ENCODE measurements at places on chromosomes 6 and 20. TPM values are rescaled to one million over a fixed set of nuclear protein-coding genes. Genes with fewer than 3 reads are reported as not detected.

The MUCL3 gene
- not detected for total RNA-seq

The IL17F gene
- total RNA-seq: not detected

- DNase-seq: no peak
Measured at GRCh38 chr20:43755851-43756250, 29.0 kb upstream of the GTSF1L start.

The RBM24 gene
- 2.6 TPM for total RNA-seq

- DNase-seq: no peak
Measured at GRCh38 chr6:36930483-36930882, 24.1 kb upstream of the PI16 start.

The PBOV1 gene
- not detected for total RNA-seq

- DNase-seq: no peak
Measured at GRCh38 chr6:2784061-2784460, 18.9 kb downstream of the WRNIP1 start.

The GLP1R gene
- total RNA-seq: 0.09 TPM

- no peak for DNase-seq
Measured at GRCh38 chr6:6646859-6647258, 58.3 kb downstream of the LY86 start.

GRCh38 chr6:3535776-3536435 lies 79.1 kb upstream of the SLC22A23 start:
- DNase-seq: no peak

DNA sequence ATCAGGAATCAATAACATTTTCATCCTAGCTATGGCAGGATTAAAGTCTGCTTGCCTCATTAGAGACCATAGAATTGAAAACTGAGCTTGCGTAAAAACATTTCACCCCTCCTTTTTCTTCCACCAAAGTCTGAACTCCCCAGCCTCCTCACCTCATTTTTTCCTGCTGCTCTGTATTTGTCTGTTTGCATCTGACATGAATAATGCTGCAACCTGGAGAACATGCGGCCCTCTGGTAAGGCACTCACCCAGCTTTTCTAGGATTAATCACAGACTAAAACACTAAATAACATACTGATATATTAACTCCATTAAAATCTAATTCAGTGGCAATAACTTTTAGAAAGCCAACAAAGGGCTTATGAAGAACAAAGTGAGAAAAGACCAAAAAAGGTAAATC lies 677.7 kb upstream of the NRSN1 start:
- no peak for DNase-seq

The SIRPB1 gene
- total RNA-seq: 8.3 TPM

The GSTA2 gene
- total RNA-seq: 0.29 TPM

DNA sequence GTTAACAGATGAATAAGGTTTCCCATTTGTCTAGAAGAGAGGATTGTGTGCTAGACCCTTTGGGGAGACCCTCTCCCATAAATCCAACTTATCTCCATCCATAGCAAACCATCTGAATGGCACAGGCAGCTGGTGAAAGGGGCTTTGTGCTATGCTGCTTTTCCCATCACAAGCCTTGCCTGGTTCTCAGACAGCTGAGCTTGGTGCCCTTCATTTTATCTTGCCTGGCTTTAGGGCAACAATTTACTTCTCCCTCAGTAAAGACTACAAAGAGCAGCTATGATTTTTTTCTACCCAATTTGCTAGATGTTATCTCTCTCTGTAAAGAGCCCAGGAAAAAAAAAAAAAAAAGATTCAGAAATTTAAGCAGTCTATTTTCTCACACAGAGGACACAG lies 117.0 kb upstream of the COL21A1 start:
- DNase-seq: no peak

- no peak for DNase-seq
Measured at GRCh38 chr20:1538655-1539054, 18.9 kb downstream of the SIRPD start.

DNA sequence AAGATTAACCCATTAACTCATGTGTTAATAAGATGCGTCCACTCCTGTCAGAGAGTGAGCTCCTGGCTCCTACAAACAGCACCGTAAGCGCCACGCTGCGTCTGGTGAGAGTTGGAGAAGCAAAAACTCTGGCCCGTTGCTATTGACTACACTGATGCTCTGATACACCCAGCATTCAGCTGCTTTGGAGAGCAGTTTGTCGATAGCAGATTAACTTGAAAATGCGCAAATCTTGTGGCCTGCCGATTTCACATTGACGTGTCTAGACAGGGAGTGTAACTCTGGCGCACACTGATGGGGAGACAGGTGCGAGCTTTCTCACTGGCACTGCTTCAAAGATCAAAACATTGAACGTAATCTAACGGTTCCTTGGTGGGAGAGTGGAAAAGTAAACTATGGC lies 151.7 kb upstream of the RPS6KA2 start:
- no peak for DNase-seq

- DNase-seq: no peak
Measured at GRCh38 chr20:32752458-32753250, 9.4 kb upstream of the COMMD7 start.

The PSORS1C2 gene
- total RNA-seq: not detected

The NRSN1 gene
- total RNA-seq: 2.4 TPM

The GSTA3 gene
- not detected for total RNA-seq

The BHLHE23 gene
- not detected for total RNA-seq

DNA sequence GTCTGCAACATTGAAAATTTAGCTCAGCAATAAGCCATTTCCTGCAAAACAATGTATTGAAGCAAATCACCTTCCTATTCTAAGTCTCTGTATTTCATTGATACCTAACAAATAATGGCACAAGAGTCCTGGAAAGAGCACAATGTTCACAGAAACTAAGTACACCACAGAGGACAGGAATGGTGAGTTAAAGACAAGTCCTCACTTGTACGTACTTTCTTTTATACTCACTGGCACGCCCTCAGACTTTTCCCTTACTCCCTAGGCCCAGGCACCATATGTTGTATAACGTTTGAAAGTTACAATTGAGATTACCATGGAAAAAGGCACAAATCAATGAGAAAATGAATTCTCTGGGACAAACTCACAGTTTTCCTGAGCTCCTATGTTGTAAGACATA lies 683.0 kb upstream of the MANEA start:
- no peak for DNase-seq

- no peak for DNase-seq
Measured at GRCh38 chr6:170473301-170473717, 79.8 kb downstream of the PSMB1 start.

DNA sequence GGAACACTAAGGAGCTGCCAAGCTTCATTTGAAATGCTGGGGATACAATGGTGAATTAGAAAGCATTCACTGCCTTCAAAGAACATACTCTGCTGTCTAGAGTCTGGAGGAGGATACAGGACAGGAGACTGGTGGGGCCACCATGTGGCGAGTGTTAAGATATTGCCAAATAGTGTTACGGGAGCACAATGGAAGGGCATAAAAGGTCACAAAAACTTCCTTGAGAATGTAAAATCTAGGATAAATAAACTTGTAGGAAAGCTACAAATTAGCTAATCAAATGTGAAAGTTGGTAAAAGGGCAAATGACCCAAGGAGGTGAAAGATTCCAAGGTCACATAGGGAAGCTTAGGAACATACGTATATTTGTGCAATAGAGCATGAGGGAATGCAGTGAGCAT lies 271.7 kb downstream of the RFPL4B start:
- no peak for DNase-seq

GRCh38 chr20:9886227-9886626 lies 47.4 kb upstream of the PAK5 start:
- no peak for DNase-seq

DNA sequence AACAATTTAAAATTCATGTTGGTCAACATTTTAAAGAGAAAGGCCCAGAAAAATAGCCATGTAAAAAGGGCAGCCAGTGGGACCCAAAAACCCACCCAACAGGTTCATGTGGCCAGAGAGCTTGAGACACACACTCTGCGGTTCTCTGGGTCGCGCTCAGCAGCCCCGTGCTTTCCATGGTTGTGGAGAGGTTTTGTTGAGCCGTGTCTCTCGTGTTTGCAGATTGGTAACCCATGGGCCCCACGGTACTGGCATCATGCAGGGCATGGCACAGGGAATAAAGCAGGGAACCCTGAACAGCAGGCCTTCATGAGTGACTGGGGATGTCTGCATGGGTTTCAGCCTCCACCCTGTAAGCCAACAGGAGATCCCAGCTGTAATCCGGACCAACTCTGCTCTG lies 127.7 kb upstream of the CST7 start:
- DNase-seq: no peak

- DNase-seq: no peak
Measured at GRCh38 chr6:74166849-74167248, 470.8 kb downstream of the CD109 start.

DNA sequence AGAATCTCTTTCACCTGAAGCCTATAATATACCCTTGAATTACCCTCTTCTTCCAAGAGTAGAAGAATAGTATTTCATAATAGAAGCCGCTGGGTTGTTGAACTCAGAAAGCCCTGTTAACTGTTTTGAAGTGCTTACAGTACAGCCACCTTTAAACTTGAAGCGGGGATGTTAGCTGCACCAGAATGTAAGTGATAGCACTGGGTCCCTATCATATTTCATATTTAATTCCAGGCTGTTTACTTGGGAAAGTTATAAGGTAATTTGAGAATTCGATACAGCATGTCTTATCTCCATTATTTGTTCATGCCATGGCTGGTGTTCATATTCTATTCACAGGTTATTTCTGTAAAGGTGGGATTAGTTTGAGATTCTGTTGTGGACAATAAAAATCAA lies 63.5 kb upstream of the VSTM2L start:
- no peak for DNase-seq

- DNase-seq: no peak
Measured at GRCh38 chr6:33288141-33288920, 708 bp downstream of the WDR46 start.

GRCh38 chr20:25476106-25477013 lies 68.9 kb downstream of the GINS1 start:
- DNase-seq: no peak

GRCh38 chr6:35259948-35260590 lies 534 bp downstream of the ZNF76 start:
- peak; percentile 83 for DNase-seq

DNA sequence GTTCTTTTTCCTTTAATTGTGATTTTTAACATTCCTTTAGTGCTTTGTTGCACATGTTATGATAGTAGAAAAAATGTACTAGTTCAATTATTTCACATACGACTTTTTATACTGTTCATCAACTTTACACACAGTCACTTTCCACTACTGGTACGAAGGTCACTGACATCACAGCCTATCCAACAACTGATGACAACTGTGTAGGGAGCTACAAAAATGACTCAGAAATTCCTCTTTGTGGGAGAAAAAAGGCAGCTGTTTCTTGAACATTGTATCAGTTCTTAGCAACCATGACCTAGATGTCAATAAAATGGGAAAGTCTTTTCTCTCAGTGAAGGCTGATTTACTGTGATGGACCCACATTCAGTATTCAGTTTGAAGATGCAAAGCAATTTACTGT lies 7.0 kb upstream of the ID4 start:
- DNase-seq: no peak

The FOXC1 gene
- 1.6 TPM for total RNA-seq

The ASXL1 gene
- total RNA-seq: 47.4 TPM

The PRL gene
- total RNA-seq: not detected

The TMEM170B gene
- total RNA-seq: 0.98 TPM

The LAMA4 gene
- 101 TPM for total RNA-seq

DNA sequence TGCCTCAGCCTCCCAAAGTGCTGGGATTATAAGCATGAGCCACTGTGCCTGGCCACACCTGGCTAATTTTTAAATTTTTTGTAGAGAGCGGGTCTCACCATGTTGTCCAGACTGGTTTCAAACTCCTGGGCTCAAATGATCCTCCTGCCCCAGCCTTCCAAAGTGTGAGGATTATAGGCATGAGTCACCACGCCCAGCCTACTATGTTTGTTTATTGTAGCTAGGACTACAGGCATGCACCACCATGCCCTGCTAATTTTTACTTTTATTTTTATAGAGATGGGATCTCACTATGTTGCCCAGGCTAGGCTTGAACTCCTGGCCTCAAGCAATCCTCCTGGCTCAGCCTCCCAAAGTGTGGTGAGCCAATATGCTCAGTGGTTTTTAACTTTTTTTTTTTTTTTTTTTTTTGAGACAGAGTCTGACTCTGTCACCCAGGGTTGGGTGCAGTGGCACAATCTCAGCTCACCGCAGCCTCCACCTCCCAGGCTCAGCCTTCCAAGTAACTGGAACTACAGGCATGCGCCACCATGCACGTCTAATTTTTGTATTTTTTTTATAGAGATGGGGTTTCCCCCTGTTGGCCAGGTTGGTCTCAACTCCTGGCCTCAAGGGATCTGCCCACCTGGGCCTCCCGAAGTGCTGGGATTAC lies 12.0 kb upstream of the DDX43 start:
- no peak for DNase-seq

DNA sequence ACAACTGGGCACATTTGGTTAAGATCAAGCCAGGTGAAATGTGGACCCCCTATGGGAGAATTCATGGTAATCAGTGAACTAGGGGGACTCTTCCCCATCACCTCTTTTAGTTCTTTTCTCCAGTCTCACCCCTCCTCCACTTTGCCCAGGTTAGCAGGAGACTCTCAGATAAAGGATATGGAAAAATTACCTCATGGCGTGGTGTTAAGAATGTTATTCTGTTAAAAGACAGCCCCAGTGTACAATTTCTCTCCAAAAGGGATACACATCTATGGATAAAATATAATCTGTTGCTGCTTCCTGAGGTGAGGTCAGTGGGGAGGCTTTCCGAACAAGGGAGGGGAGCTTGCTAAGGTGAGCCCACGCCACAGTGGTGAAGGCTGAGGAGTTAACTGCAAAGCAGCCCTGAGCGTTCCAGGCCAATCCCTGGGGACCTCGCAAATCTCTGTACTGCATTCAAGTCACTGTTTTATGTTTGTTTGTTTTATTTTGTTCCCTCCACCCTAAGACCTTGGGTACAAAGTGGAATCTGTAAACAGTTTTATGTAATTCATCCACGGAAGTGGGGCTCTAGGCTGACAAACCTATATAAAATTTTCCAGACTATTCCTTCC lies 52.0 kb downstream of the ADGRF1 start:
- no peak for DNase-seq

GRCh38 chr6:25223490-25223991 lies 55.6 kb upstream of the CARMIL1 start:
- DNase-seq: peak; percentile 77

GRCh38 chr6:18509871-18510643 lies 122.9 kb downstream of the RNF144B start:
- no peak for DNase-seq

The HEY2 gene
- 2.9 TPM for total RNA-seq

GRCh38 chr6:37175332-37176267 lies 5.6 kb downstream of the PIM1 start:
- no peak for DNase-seq

GRCh38 chr6:30829639-30830255 lies 54.6 kb upstream of the DDR1 start:
- peak; percentile 23 for DNase-seq

GRCh38 chr6:90488816-90489215 lies 98.1 kb downstream of the MAP3K7 start:
- DNase-seq: no peak

GRCh38 chr6:102501615-102502014 lies 1108.1 kb downstream of the GRIK2 start:
- no peak for DNase-seq

The GFOD1 gene
- 13.2 TPM for total RNA-seq
